Activated naive CD4-positive, alpha-beta T cell treated with anti-CD3 and anti-CD28 coated beads, Interleukin-2, amount 50 U/mL, for 72 hours (primary cell): ENCODE measurements at places on chromosomes 2 and 18. TPM values are rescaled to one million over a fixed set of nuclear protein-coding genes. Genes with fewer than 3 reads are reported as not detected.

VIT gene
- total RNA-seq = not detected

ABCA12 gene
- total RNA-seq = not detected

DHRS9 gene
- 11.5 TPM for total RNA-seq

MRO gene
- total RNA-seq = not detected

ACMSD gene
- total RNA-seq = not detected

POTEF gene
- total RNA-seq = not detected

CCDC93 gene
- total RNA-seq = 27.5 TPM

SNRPD1 gene
- 135 TPM for total RNA-seq

SIGLEC15 gene
- total RNA-seq = not detected

ADRA2B gene
- total RNA-seq = 0.61 TPM

RAX gene
- 0.56 TPM for total RNA-seq

FBXO36 gene
- total RNA-seq = 0.91 TPM

RFTN2 gene
- not detected for total RNA-seq

KATNAL2 gene
- 0.88 TPM for total RNA-seq

PDE11A gene
- not detected for total RNA-seq

ALK gene
- total RNA-seq = 0.05 TPM

RAD51AP2 gene
- total RNA-seq = not detected
